AG09309 (cell line): ENCODE measurements at places on chromosomes 7 and 10.
A peak's percentile ranks its signal among the peaks of the same experiment; 100 is the strongest.

GRCh38 chr10:118993214-118993613, 36.3 kb upstream of the NANOS1 start:
- DNase-seq: no peak

DNA sequence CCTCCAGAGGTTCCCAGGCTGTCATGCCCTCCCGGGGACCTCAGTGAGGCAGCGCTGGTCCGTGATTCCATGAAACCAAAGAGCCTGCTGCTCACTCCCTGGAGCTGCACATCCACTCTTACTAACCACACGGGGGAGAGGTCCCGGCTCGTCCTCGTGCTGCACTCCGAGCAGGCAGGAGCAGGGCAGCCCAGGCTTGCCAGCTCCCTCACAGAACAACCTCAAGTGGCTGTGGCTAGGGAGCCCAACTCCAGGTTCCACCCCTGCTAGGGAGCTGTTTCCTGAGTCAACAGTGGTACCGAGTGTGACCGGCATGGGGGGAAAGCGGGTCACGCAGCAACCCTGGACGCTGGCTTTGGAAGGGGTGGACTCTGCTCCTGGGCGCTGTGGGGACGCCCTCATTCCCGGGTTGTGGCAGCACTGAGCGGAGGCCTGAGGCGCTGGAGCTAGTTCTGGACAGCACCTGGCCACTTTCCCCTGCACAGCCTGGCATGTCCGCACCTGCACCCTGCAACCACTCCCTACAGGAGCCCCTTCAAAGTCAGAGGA, 27.9 kb upstream of the PPP2R2D start:
- DNase-seq: no peak

DNA sequence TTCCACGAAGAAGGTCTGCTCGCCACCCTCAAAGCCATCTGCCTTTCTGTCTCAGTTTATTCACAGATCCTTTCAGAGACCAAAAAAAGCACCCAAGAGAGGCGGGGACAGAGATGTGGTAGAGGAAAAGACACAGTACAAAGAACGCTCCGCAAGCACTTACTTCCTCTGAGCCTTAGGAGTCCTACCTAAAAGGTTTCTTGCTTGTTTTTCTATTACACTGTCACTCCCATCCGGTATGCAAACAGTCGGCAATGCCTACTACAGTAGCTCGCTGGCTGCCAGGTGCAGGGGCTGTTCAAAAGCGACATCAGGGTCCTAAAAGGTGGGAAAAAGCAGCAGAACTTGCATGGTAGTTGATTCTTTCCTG, 816 bp downstream of the TECPR1 start:
- DNase-seq: no peak

DNA sequence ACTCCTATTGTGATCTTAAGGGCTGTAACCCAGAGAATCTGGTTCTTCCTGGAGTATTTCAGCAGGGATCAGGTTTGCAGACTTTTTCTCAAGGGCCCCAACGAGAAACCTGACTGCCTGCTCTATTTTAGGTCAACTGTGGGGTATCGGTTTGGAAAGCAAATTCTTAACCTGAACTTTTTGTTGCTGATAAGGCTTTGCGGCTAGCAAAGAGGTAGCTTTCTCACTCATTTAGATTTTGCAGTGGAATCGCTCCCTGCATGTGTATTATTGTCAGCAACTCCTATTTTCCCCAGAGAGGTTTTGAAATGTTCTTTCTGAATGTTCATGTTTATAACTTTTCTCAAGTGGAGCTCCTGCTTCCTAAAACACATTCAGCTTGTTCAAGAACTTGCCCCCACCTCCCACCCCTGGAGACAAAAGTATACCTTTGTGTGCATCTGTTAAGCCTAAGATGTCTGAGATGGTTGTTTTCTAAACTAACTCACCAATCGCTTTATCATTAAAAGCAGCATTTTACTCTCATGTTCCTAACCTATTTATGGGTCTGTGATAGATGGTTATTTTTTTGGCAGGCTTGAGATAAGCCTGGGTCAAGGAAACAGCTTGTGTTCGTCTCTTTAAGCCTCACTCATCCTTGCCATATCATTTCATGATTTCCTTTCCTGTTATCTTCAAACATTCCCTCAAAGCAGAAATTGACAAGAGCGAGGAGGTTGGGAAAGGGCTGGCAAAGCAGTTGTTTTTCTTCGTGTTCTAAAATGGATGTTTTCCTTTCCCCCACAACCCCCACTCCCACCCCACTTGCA, 129.8 kb downstream of the BAMBI start:
- no peak for DNase-seq

DNA sequence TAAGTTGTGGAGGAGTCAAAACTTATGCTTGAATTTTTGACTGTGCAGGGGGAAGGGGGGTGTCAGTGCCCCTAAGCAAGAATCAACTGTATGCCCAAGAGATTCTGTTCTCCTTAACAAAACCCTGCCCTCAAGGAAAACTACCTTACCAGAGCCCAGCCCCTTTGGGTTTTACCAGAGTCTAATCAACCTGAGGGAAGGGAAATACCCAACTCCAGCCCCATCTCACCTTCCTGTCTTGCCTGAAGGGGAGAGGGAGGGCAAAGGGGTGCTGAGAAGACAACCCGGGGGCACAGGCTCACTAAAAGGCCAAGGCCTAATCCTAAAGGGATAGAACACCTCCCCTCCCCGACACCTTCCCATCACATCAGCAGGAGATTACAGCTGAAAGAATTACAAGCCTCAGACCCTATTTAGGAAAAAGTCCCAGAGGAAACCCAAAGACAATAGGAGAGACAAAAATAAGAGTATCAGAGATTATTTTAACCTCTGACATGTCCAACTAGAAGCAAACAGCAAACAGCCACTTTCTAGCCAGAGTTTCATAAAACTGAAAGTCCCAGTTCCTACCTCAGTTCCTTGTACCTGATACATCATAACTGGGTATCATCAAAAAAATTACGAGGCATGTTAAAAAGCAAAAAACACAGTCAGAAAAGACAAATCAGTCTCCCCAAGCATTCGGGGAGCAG, 26.8 kb upstream of the C7orf33 start:
- no peak for DNase-seq

- DNase-seq: no peak
Observed at GRCh38 chr7:55518836-55519235, 53.5 kb downstream of the VOPP1 start.

DNA sequence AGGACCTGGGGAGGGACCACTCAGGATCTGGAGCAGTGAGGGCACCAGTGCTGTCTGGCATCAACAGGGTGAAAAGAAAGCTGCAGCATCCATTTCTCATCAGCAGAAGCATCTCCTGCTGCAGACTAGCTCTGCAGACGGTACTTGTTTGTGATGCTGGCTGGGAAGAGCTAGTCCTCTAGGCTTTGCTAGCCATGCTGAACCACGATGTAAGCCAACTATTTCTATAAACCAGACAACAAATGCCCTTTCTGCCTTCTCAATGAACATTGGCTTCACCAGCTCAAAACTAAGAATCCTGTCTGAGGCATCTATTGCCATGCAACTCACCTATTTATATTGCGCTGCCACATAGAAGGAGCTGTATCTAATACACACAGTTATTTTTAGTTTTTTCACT, 65.6 kb downstream of the CTTNBP2 start:
- DNase-seq: no peak

GRCh38 chr10:28872587-28873165, 195.4 kb downstream of the BAMBI start:
- no peak for DNase-seq

DNA sequence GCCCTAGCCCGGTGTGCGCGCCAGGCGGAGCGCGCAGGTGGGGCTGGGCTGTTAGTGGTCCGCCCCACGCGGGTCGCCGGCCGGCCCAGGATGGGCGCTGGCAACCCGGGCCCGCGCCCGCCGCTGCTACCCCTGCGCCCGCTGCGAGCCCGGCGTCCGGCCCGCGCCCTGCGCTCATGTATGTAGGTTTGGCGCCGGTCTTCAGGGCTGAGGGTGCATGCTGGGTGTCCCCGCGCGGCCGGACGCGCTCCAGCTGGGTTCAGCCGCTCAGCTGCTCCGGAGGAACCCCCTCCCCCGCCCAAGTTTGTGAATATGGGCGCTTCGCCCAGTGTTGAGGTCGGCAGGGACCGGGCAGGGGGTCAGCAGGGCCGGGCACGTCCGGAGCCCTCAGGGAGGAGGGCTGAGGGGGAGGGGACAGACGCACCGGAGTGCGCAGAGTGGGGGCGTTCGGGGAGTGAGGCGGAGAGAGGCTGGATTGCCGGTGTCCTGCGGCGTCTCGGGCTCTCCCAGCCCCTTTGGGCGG, 559 bp downstream of the VWC2 start:
- no peak for DNase-seq

DNA sequence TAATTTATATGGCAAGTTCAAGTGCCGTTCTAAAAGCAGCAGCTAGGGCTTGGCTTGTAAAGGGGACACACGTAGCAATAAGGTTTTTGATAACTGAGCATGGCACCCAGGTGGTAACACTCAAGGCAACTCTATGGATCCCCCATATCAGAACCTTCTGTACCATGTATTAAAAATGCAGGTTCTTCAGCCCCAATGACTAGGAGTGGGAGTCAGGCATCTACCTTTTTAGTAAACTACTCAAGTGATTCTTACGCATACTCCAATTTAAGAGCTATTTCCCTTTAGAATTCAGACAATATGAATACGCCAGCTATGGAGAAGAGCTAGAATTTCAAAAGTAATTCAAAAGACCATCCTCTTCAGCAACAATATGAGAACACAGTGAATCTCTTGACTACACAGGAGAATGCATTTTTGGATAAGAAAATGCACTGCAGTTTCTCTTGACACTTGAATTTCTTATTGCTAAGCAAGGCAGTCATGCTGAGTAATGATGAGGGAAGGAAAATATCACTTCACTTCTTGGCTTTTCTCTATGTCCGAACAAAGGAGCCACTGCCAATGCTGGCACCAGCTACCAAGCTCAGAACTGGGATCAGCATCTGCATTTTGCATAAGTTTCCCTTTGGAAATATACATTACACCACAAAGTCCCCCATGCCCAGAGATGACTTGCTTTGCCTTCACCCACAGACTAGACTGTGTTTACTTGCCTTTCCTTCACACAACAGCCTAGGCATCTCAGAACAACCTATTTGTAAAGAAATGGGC, 53.5 kb downstream of the ABLIM1 start:
- DNase-seq: no peak

- no peak for DNase-seq
Observed at GRCh38 chr7:15603124-15603523, 41.3 kb upstream of the AGMO start.

GRCh38 chr7:5494683-5495561, 71.3 kb upstream of the TNRC18 start:
- peak; percentile 13 for DNase-seq

- no peak for DNase-seq
Observed at GRCh38 chr7:101243646-101244374, 1.1 kb downstream of the FIS1 start.

DNA sequence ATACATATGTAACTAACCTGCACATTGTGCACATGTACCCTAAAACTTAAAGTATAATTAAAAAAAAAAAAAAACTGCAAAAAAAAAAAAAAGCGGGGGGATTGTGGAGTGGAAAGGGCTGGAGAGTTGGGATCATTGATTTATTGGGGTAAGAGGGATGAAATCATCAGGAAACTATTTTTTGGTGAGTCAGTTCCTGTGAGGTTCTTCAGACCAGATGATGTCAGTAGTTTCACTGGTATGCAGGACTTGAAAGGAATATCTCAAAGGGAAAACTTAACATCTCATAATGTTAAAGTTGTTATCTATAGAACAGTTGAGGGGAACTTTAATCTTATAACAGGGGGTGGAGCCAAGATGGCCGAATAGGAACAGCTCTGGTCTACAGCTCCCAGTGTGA, 32.6 kb upstream of the TECTB start:
- no peak for DNase-seq

DNA sequence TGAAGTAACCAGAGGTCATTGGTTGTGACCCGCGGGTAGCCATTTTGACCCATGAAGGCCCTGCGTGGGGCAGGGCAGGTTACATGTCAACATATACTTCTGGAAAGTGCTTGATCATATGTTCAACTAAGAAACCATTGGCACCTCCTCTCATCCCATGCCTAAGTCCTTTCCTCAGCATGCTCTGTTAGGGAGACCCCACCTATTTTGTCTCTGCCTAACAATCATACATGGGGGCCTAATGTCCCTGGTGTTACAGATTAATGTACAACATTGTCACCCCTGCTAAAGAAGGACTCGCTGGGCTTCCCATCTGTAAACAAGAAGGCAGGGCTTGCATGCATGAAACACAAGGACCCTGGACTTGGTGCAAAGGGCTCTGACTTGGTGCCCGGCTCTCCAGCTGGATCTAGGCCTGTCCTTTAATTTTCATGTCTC, 133.7 kb upstream of the TNS3 start:
- no peak for DNase-seq

DNA sequence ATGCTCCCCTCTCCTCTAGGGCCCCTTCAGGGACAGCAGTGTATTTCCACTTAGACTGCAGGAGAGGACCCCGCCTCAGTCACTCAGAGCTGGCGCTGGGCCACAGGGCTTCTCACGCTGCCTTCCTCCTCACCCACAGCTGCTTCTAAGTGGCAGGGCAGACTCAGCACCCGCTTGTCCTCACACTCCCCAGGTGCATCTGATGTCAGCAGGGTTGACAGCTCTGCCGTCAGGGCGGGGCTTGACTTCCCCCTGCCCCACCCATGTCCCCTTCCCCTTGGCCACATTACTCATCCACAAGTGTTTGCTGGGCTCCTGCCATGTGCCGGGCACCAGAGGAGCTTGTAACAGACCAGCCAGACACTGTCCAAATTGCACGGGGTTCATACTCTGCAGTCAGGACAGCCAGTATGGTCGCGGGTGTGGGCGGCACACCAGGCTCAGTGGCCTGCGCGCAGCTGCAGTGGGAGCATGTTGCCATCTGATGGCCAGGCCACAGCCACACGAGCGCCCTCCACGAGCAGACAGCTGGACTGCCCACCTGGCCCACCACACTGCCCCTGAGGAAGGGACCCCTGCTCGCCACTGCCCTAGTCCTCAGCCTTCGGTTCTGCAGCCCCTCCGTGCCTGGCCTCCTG, 29.3 kb upstream of the TTYH3 start:
- DNase-seq: no peak

GRCh38 chr10:122587098-122587760, 26.7 kb downstream of the DMBT1 start:
- no peak for DNase-seq

GRCh38 chr7:11127988-11128387, 154.3 kb downstream of the PHF14 start:
- no peak for DNase-seq

DNA sequence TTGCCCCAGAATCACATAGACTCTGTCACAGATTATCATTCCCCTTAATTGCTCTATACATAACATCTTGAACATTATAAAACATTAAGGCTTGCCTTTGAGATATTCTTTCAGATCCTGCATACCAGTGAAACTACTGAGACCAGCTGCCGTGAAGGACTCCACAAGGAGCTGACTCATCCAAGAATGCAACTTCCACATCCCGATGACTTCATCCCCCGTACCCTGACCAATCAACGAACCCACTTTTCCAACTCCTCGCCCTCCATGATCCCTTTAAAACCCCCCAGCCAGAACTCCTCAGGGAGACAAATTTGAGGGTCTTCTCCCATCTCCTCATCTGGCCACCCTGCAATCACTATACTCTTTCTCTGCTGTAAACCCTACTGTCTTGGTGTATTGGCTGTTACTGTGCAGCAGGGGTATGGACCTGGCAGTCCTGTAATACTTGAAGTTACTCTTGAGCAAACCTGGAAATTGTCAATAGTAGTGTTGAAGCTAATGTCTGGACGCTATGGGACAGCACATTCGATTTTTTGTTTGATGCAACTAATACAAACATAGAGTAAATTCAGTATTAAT, 49.8 kb downstream of the HTR5A start:
- no peak for DNase-seq

GRCh38 chr10:71309919-71310318, 9.1 kb upstream of the SLC29A3 start:
- DNase-seq: no peak

GRCh38 chr10:83908506-83908905, 230.8 kb upstream of the GHITM start:
- DNase-seq: no peak
